ENCODE measurements at places on chromosomes 2 and 18. TPM values are rescaled to one million over a fixed set of nuclear protein-coding genes. Genes with fewer than 3 reads are reported as not detected.

DNA sequence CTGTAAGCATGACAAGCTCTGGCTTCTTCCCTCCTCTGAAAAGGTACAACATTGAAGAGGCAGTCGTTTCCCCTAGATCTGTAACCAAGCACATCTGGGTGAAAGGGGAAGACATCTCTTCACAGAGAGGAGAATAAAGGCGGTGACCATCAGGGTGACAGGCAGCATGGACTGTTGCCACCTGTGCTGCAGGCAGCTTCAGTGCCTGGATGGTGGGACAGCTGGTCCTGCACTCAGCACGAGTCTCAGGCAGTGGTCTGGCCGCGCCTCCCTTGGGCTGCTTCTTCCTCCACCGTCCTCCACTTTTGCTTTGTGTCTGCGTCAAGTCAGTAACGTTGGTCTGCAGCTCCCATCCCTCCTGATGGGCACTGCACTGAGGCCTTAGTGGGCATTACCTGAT is 264.4 kb downstream of the NEDD4L start:
- DNase-seq: no peak

- DNase-seq: no peak
Observed at GRCh38 chr2:55844986-55845385, 78.6 kb downstream of the EFEMP1 start.

C1QL2 gene
- not detected for total RNA-seq

DNA sequence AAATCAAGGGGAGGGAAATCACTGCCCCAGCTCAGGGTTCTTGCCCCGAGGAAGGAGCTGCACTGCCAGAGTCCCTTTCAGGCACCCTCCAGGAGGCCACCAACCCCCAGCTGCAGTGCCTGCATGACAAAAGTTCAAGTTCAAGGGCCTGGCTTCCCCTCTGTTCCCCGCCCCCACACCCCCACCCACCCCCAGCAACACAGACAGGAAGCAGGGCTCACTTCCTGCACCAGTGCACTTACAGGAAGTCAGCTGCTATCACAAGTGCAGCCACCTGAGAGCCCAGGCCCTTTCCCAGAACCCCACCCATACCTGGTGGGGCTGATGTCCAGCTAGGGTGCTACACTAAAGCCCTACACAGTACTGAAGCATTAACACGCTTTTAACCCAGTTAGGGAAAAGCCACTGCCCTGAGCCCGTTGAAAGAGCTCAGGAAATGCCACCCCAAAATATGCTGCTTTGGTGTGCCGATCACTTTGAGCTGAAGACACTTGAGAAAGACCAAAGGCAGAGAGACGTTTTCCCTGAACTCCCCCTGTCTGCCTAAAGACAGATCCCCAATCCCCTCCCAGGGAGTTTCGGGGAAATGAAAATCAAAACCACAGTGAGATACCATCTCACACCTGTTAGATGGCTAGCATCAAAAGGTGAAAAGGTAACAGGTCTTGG is 109.9 kb upstream of the CAB39 start:
- DNase-seq: no peak

- DNase-seq: no peak
Observed at GRCh38 chr2:147364597-147364996, 480.2 kb upstream of the ACVR2A start.
